ENCODE measurements at places on chromosomes 1 and 21. TPM values are rescaled to one million over a fixed set of nuclear protein-coding genes. Genes with fewer than 3 reads are reported as not detected.
A peak's percentile ranks its signal among the peaks of the same experiment; 100 is the strongest.

PPM1J gene
- total RNA-seq: 1.3 TPM

OR2L3 gene
- total RNA-seq: not detected

AMY1C gene
- total RNA-seq: not detected

TINAGL1 gene
- total RNA-seq: 388 TPM

MAD2L2 gene
- total RNA-seq: 23.4 TPM

NPHS2 gene
- not detected for total RNA-seq

GRCh38 chr1:39525366-39526165, 34.1 kb downstream of the BMP8A start:
- no peak for DNase-seq

- DNase-seq: no peak
These were observed 254.2 kb upstream of the ADAMTS5 start for GRCh38 chr21:27221077-27221476.

DNA sequence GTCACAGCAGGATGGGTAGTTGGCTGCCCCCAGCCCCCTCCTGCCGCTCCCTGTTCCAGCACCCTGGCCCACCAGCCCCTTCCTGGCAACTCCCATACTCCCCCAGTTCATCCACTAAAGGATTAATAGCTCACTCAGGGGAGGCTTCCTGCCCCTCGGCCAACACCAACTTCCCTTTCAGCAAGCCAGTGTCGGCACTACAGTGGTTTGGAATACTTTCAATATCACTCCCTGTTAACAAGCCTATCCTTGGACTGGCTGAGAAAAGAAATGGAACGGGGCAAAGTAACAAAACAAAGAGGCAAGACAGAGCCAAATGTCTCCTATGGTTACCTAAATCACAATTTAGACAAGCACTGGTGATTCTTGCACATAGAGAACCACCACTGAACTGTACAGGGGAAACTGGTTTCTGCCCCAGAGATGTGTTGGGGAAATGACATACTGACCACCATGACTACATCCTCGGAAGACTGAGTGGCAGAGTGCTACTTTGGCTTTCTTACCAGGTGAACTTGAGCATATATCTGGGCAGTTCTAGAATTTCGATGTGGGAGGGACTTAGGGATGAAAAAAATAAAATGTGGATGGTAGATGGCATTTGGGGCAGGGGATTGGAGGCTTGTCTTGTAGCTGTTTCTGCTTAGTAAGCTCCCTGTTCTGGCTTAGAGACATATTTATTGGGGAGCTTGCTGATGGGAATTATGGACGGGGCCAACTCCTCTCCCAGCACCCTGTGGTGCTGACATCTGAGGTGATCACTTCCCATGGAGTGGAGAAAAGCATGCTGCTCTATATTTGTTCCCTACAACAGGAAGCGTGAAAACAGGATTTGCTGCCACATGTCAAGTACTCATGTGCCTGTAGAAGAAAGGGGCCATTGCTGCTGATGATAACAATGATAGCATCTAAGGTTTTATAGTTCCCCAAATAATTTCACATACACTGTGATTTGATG, 7.1 kb upstream of the CAPN2 start:
- DNase-seq: no peak

- no peak for DNase-seq
These were observed 1.1 kb upstream of the IGSF9 start for GRCh38 chr1:159946242-159947187.

DNA sequence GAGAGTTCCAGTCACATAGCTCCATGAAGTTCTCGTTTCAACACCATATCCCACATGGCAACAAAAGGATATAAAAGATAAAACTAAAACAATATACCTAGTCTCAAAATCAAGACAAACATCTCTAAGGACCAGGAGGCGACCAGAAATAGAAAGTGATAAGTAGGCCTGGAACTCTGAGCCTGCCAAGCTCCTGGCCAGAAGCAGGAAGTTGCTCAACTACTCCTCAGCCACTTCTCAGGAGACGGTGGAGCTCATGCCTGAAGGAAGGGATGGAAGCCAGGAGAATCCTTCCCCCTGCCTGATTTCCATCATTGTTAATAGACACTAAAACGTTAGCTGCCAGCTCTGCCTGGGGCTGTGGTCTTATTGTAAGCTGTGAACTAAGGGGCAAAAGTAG, 94.7 kb downstream of the DISP1 start:
- DNase-seq: no peak

- DNase-seq: no peak
These were observed 35.0 kb upstream of the SLC2A1 start for GRCh38 chr1:42993502-42994136.

- DNase-seq: no peak
These were observed 27.1 kb upstream of the POU3F1 start for GRCh38 chr1:38073534-38074301.

DNA sequence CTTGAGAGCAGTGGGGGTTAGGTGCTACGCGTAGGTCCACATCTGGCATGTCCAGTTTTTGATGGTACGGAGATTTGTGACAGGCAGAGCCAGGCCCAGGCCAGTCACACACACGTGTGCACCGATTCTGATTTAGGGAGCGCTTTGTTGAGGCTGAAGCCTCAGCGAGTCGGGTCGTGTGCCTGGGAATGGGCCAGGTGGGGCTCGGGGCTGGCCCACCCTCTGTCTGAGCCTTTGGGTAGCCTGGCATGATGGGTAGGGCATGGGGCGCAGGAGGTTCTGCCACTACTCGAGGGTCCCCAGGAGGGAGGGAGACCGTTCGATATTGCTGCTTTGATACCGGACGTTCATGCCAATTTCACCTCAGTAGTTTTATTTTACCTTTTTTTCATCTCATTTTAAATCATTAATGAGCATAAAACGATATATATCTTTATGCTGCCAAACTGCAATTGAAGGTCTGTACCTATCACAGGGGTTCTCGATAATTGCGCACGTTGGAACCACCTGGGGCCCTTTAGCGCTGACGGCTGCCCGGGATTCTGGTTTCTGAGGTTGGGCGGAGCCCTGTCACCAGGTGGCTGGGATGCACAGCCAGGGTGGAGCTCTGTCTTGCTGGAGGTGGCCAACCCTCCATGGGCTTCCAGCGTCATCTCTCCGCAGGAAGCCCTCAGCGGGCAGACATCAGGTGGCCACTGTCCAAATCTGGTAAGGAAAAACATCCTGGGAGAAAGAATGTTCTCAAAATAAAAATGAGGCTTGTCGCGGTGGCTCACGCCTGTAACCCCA, 71.9 kb downstream of the SCCPDH start:
- no peak for DNase-seq

GRCh38 chr1:21294266-21294989, 4.2 kb upstream of the ECE1 start:
- peak; percentile 47 for DNase-seq

DNA sequence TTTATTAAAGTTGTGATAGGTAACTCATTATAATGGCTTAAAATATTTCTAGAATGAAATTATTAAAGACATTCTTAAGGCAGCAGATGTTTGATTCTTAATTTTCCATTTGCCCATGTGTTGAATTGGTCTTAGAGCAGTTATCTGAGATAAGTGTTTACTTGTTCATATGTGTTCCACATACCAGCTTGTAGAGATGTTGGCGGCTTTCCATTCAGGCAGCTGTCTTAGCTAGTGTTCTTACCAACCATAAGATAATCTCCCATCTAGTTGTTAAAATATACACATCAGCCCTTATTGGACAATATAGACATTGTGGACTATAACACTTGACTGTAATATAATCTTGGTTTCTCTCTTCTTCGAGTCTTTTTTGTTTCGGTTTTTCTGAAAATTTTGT, 1372.9 kb upstream of the ADGRL2 start:
- DNase-seq: no peak

Measured in Calu3 (cell line).